ENCODE measurements at places on chromosomes 7 and 10. TPM values are rescaled to one million over a fixed set of nuclear protein-coding genes. Genes with fewer than 3 reads are reported as not detected.

GRCh38 chr7:155732286-155732685, 80.0 kb downstream of the SHH start:
- peaks cover 9% of the 10 kb centered on the region for H3K36me3 ChIP-seq
- no peaks in the 10 kb centered on the region for H3K27me3 ChIP-seq
- DNase-seq: no peak
- H3K27ac ChIP-seq: no peak overlapping the region
- H3K4me3 ChIP-seq: no peak overlapping the region

- H3K4me1 ChIP-seq: no peaks in the 10 kb centered on the region
- no peaks in the 10 kb centered on the region for H3K27me3 ChIP-seq
- no peaks in the 10 kb centered on the region for H3K36me3 ChIP-seq
- H3K27ac ChIP-seq: no peak overlapping the region
- no peak for DNase-seq
Observed at GRCh38 chr10:89985446-89985845, 284.1 kb downstream of the KIF20B start.

DNA sequence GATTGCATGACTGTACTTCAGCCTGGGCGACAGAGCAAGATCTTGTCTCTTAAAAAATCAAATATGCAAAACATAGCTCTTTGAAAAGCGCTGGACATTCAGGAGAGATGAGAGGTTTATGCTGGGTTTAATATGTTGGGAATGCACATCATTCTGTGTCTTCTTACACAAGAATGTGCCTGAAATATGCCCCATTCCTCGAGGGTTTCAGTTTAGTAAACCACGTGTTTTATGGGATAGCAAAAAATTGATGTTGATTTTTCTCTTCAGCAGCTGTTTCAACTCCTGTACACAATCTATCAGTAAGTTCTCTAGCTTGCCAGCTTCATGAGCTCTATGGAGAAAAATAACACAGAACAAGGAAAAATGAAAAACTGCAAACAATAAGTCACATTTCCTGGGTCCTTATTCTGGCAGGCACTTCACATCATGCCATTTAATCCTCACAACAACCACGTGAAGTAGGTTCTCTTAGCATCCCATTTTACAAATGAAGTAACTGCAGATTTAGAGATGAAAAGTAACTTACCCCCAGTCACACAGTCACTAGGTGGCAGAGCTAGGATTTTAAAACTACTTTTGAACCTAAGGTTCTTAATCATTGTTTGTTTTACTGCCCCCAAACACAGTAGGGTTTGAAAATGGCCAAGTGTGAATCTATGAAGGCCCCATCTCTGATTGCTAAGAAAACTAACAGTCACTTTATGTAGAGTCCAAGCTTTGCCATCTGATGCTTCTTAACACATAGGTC, 423.6 kb downstream of the PHTF2 start:
- H3K4me3 ChIP-seq: no peak overlapping the region
- H3K27ac ChIP-seq: no peak overlapping the region
- H3K4me1 ChIP-seq: no peaks in the 10 kb centered on the region
- no peak for DNase-seq
- no peaks in the 10 kb centered on the region for H3K27me3 ChIP-seq
- H3K36me3 ChIP-seq: no peaks in the 10 kb centered on the region

DNA sequence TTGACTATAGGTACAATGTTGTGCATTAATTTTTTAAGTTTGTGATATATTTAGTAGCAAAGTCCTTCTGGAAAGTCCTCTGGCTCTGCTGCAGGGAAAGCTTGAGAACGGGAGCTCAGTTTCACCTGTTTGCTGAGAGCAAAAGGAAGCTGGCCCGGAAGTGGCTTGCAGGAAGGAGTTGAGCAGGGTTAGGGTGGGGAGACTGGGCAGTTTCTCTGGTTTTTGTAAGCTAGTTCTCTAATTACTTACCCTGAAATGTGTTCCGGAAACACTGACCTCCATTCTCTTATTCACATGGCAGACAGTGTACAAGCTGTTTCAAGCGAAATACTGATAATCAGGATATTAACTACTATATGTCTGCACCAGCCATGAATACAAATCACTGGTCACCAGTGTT, 22.3 kb downstream of the MAP3K8 start:
- no peak overlapping the region for H3K27ac ChIP-seq
- H3K27me3 ChIP-seq: no peaks in the 10 kb centered on the region
- no peak for DNase-seq
- H3K4me3 ChIP-seq: no peak overlapping the region

The ARHGEF35 gene
- 10.8 TPM for total RNA-seq

The ANTXRL gene
- not detected for total RNA-seq

Measured in PC-3 (cell line).